Kidney capillary endothelial cell (primary cell): ENCODE measurements at places on chromosomes 6 and 20.
A peak's percentile ranks its signal among the peaks of the same experiment; 100 is the strongest.

DNA sequence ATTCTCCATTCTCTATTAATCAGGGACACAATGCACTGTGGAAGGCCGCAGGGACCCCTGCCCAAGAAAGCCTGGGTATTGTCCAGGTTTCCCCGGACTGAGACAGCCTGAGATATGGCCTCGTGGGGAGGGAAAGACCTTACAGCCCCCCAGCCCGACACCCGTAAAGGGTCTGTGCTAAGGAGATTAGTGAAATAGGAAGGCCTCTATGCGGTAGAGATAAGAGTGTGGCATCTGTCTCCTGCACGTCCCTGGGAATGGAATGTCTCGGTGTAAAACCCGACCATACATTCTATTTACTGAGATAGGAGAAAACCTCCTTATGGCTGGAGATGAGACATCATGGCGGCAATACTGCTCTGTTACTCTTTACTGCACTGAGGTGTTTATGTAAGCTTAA lies 15.7 kb upstream of the EIF2S2 start:
- DNase-seq = no peak

DNA sequence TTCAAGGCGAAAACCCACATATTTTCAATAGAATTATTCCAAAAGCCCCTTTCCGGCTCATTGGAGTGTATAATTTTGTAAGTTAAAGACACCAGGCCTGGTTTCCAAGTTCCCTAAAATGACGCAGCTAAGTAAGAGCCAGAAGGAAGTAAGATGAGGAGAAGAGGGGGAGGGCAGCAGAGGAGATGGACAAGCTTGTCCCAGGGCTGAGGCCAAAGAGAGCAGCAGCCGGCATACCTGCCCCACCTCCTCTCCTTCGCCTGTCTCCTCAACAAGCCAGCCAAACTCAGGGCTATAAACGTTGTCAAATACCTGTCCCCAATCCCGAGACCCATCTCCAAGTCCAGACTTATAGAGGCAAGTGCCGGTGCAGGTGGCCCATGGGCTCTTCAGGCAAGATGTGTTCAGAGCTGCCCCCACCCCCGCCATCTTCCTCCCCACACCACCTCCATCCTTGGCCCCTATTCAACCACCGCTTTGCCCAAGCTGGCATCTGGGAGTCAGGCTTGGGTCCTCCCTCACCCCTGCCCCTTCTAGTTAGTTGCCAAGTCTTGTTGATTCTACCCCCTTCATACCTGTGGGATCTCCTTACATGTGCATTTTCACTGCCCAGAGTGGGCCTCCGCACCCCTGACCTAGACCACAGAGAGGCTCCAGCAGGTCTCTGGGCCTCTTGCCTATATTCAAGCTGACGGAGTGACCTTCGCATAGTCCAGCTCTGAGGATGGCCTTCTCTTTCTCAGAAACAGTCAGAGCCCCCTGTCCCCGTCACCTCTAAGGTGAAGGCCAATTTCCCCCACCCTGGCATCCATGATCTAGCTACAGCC lies 75.7 kb upstream of the SIRPA start:
- no peak for DNase-seq

DNA sequence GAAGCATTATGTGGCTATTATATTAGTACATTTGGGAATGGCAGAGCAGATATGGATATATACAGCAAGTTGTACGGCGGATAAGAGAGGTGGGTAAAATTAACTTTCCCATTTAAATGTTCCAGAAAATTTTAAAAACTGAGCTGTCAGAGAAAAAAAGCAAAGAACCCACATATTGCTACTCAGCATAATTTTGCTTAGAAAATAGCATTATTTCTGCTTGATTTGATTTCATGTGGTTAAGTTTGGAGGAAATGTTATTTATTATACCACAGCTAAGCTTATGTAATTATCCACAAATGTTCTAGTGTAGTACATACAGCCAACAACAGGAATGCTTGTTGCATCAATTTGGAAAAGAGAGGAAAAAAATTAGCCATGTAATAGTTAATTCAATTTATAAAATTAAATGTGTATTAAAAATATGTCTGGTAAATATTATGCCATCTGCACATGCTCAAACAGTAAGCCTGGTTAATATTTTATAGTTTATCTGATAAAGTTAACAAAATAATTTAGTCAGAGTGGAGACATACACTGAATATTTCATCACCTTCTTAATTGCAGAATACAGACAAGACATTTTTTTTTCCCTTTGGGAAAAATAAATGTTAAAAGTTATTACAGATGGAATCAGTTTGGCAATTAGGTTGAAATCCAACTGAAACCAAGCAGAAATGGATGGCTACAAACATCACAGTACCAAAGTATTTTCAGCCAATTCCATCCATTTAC lies 172.1 kb upstream of the ID4 start:
- DNase-seq = no peak

DNA sequence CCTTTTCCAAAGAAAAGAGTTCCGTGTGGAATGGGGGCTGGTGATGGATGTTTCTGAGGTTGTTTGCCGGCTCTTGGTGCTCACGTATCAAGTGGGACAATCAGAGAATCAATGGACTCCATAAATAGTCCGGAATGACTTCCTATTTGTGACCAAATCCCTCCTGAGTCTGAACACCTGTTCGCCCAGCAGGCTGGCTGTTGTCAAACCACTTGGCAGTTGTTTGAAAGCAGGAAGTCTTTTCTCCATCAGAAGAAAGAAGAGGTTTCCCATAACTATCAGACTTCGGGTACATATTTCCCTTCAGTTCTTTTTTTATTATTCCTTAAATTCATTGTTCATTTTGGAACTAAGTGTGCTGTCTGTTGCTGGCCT lies 154.7 kb upstream of the RIN2 start:
- DNase-seq = no peak

GRCh38 chr6:12279322-12280091 lies 10.7 kb upstream of the EDN1 start:
- DNase-seq = no peak

GRCh38 chr6:70166088-70166958 lies 136.6 kb downstream of the COL9A1 start:
- peak; percentile 37 for DNase-seq

DNA sequence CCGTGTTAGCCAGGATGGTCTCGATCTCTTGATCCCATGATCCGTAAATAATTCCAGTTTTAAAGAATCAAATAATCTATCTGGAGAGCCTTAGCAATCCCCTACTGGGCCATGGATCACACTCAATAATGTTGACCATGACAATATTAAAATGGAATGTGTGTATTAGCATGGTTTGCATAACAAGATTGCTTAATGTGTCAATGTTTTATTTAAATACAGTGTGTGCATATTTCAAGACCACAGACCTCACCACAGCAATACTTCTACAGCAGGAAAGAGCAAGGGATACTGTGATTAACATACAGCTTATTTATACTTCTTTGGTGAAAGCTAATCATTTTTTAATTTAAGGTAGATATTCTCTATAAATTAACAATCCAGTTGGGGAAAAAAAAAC lies 470.4 kb downstream of the TFAP2B start:
- DNase-seq = no peak

DNA sequence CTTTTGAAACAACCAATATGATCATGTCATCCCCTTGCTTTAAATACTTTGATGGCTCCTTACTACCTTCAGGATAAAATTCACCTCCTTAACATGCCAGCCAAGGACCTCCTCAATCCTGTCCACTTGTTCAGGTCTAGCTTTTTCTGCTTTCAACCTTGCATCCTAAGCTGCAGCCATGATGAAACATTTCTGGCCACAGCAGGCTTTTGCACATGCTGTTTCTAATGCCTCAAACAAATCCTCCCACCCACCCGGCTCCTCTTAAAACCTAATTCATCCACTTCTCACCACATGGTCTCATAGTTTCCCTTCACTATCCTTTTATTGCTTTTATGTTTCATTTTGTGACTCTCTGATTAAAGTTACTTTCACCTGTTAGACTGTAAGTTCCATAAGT lies 124.6 kb downstream of the MYB start:
- DNase-seq = no peak

DNA sequence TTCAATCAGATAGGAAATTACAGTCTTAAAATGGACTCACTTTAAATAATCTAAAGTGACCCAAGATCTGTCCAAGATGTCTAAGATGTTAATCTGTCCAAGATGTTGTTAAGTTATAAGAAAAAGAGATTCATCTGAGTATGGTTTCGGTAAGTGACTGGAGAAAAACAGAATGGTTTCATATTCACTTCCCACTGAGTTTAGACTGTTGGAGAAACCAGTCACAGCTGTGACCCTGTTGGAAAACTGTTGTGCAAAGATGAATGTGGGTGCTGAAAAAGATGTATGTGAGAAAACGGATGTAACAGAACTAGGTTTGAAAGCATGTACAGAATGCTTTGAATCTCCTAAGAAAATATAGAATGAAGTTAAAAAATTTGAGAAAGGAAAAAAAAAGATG lies 325.9 kb downstream of the COL12A1 start:
- no peak for DNase-seq

DNA sequence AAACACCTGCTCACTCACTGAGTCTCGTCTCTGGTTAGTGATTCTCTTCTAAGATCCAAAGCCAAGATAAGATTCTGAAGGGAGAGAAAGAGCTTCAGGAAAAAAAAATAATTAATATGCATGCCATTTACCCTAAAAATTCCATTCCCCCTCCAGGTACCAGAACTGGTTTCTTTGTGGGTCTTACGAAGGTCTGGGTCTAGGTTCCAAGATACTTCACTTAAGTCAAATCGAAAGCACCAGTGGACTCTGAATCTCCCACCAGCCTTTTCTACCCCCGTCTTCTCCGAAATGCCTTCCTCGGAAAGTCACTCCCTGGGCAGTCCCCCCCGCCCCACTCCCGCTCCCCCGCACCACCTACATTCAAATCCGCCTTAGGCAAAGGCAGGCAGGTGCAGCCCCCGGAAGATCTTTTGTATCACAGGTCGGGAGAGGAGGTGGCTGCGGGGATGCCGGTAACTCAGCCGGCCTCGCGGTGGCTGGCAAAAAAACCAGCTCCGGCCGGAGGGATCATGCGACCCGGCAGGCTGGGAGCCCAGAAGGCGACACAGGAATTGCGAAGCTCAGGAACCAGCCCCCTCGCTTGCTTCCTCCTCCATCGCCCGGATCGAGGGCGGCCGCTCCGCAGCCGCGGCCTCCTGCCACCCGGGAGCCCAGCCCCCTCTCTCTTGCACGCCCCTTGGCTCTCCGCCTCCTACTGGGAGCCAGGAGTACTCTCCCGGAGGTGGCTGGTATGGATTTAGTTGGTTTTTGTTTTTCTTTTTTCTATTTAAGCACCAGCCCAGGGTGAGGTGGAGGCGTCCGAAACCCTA lies at the start of gene BCL2L1:
Gene BCL2L1, minus strand, starts transcription at position 612 of the 812 bp plus-strand sequence. CDS start 650 bp downstream, outside the sequence.
- DNase-seq = peak; percentile 84

DNA sequence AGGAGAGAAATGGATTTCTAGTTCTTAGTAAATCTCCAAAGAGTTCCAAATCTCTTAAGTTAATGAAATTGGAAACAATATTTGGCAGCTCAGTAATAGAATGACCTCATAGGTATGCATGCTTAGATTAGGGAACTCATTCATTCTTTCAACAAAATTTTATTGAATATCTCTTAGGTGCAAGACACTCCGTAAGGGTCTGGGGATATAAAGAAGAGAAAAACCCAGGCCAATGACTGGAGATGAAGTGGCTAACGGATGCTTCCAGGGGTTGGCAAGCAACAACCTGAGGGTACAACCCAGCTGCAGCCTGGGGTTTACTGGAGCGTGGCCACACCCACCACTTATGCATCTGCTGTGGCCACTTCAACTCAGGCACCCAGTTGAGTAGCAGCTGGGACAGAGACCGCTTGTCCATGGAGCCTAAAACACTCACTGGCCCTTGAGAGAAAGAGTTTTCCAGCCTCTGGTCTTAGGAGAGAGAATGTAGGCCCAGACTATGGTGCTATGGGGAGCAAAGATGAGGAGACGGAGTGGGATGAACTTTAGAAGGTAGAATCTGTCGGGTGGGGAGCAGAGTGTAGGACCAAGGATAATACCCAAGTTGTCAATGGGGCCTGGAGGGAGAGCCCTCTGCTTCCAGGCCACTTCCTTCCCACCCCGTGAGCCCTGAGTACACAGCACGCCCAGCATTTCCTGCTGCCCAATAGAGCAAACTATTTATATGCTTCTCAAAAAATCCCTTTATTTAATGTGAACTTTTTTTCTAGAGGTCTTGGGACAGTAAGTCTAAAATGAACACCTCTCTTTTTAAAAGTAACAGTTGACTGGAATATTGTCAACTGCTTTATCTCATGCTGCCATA lies 46.8 kb upstream of the PXDC1 start:
- peak; percentile 28 for DNase-seq

- no peak for DNase-seq
Measured at GRCh38 chr6:88499845-88500699, 333.9 kb upstream of the CNR1 start.

- no peak for DNase-seq
Measured at GRCh38 chr6:123520217-123520616, 116.5 kb downstream of the TRDN start.

- DNase-seq = no peak
Measured at GRCh38 chr6:103284835-103285234, 1574.9 kb downstream of the HACE1 start.

GRCh38 chr6:131216246-131216645 lies 81.0 kb downstream of the AKAP7 start:
- DNase-seq = no peak

DNA sequence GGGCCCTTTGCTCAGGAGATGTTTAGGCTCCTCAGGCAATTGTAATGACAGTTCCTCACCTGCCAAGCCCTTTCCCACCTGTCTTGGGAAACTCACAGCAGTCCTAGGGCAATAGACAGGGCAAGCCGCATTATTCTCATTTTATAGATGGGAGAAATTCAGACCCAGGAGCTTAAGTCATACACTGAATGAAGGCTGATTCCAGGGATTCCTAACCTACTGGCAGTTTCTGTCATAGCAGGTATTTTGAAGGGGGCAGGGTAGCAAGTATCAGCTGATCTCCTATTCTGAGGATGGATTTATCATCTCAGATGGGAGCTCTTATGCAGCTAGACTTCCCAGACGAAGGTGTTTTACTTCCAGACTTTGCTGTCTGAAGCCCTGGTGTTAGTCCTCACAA lies 61.4 kb upstream of the MYL9 start:
- no peak for DNase-seq

DNA sequence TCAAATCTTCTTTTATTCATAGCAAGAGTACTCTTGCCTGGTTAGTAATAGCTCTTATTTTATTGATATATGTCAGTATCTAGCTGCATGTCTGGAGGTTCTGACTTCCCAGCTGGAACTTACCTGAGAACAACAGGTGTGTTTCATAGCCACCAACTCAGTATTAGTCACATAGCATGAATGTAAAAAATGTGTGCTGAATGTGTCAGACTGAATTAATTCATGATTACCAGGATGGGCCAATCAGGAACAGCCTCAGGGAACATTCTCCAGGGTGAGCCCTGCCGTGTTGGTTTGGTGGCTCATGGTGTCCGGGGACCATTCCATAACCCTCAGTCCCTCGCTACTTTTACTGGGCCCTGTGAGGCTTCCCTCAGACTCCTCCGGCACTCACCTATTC lies 99.7 kb downstream of the TULP4 start:
- DNase-seq = no peak

DNA sequence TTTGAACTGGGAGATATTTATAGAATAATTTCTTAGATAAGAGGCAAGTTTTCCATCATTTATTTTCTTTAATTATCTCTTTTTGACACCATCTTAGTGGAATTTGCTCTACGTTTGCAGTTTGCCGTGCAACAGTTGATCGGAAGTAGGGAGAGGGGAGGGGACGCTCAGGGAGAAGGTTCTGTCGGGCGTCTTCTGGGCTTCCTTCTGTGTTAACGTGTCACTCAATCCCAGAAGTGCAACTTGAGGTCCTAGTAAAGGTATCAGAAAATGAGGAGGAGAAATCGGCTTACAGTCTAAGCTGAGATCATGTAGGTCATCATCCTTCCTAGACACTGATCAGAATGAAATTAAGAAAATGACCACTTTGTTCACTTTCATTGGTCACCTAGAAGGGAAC lies 149.0 kb upstream of the SNX9 start:
- DNase-seq = no peak

- no peak for DNase-seq
Measured at GRCh38 chr6:100673641-100674040, 207.5 kb downstream of the ASCC3 start.
